NCI-H748 treated with DMSO at 0.1 percent for 48 hours (cell line): ENCODE measurements at places on chromosomes 3 and 15.
A peak's percentile ranks its signal among the peaks of the same experiment; 100 is the strongest.

DNA sequence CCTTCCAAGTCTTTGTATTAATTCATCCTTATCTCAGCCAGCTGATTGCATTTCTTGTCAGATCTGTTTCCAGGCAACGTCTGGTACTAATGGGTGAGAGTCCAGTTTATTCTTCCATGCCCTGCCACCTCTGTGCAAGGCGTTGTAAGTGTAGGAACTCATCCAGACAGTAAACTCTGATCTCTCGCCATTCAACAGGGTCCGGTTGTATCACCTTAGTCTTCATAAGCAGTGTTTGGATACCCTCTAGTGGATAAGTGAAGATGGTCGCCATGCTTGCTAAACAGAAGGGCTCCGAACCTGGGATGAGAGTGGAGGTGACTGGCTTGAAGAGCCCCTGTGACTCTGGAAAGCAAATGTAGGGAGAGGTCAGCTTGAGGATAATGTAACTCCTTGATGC is 51.6 kb upstream of the CMTM7 start:
- DNase-seq, result peak; percentile 53

DNA sequence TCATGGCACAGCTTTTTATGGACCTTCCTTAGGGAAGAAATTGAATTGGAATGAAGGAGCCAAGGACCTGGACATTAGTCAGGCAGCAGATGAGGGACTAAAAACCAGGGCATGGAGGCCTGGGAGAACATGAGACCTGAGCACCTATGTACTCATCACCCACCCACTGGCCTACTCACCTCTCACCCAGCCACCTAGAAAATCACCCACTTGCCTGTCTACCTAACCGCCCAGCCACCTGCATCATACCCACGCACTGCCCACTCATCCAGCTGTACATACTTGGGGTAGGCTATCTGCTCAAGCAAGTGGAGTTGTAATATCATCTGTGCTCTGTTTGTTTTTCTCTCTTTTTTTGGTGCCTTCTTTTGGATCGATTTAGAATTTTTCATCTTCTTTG is 65.3 kb upstream of the SLCO2A1 start:
- no peak for DNase-seq

GRCh38 chr3:130963444-130963843 is 63.2 kb downstream of the ASTE1 start:
- no peak for DNase-seq

DNA sequence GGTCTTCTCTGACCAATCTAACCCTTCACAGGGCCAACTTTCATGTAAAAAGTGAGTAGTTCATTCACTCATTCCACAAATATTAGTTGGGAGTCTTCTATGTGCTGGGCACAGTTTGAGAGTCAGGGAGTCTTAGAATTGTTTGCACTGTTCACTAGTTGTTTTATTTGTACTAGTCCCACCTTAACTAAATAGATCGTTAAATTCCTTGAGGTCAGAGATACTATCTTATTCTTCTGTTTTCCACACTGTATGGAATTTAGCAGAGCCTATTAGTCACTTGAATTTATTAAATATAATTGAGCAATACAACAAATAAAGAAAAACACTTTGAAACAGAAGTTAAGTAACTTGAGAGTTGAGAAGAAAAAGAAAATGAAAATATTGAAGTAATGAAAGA is 40.8 kb upstream of the SPTSSB start:
- no peak for DNase-seq

DNA sequence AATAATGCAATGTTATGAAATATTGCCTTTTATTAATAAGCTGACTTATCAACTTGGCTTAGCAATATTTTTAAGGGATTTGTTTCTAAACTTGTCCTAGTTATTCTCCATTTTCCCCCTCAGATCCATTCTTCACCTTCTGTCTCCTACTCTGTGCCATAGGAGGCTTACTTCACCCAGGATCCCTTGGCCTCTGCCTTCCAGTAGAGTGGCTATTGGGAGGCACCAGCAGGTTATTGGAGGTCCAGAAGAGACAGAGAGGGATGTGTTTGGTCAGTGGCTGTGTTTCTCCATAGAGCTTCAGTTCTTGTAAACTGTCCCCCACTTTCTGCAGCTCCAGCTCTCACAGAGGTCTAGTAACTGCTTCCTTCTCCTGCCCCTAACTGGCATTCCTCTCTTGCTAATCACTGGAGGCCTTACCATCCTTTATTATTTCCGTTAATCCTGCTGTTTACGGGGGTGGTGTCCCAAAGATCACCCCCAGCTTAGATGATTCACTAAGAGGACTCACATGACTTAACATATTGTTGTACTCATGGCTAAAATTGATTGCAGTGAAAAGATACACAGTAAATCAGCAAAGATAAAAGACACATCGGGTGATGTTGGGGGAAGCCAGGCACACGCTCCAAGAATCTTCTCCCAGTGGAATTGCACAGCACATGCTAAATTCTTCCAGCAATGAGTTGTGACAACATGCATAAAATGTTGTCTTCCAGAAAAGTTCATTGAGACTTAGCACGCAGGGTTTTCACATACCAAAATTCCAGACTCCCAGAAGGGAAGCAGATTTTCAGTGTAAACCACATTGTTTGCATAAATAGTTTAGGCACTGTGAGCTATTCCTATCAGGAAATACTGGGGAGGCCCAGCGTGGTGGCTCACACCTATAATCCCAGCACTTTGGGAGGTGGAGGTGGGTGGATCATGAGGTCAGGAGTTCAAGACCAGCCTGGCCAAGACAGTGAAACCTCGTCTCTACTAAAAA is 67.5 kb downstream of the RPL22L1 start:
- no peak for DNase-seq
